ENCODE measurements at places on chromosomes 11 and 22.

- no peak for DNase-seq
Observed at GRCh38 chr22:29071261-29072045, 1.4 kb upstream of the KREMEN1 start.

DNA sequence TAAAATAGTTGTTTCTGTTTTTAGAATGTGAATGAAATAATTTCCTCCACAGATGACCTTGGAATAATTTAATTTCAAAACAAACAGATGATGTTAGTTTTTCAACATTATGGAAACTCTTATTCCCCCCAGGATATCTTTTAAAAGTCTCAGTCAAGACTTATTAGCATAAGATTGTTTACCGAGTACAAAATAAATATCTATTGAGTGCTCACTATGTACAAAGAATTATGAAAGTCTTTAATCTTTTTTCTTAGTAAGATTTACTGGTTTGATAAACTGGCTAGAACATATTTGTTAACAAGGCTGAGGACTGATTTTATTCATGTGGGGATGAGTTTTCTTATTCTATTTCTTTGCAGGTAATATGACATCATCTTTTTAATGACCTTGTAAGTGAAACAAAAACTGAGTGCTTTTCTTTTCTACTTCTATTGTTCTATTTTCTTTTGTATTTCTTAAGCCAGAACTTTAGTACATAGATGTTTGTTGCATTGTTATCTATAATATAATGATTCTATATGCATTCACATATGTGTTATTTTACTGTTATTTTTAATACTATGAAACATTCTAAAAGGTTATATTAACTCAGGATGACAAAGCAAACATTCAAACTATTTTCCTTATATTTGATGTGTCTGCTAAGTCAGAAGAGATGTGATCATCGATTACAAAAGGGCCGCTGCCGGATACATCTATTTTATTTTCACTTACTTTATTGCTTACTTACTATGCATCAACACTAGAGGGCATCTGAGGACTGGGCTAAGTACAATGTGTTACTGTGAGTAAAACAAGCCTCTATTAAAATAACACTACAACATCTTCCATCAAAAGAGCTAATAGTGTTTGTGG is 111.0 kb upstream of the ARHGAP42 start:
- no peak for DNase-seq

DNA sequence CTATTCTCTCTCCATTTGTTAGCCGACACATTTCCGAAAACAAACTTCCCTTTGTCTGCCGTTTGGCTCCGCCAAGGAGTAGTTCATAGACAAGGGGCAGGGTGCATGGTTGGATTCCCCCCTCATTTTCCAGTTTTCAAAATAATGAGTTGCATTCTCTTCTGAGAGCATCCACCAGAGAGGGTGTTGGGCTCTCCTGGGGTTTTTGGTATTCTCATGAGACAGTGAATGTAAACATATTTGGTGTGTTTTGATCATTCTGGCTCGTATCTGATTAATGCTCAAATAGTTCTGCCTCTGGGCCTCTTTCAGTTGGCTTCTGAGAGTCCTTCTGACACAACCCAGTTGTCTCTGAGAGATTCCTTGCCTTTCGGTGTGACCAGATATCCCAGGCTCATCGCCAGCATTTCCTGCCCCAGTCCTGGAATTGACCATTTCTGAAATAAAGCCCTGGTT is 21.7 kb downstream of the GRAMD4 start:
- DNase-seq, result no peak

GRCh38 chr22:50027639-50028537 is 15.3 kb upstream of the IL17REL start:
- DNase-seq, result peak; percentile 68

GRCh38 chr11:75603791-75604736 is 42.0 kb downstream of the SERPINH1 start:
- no peak for DNase-seq

GRCh38 chr11:95501761-95502266 is 270.8 kb upstream of the SESN3 start:
- no peak for DNase-seq

- no peak for DNase-seq
Observed at GRCh38 chr11:106471276-106471675, 393.8 kb downstream of the AASDHPPT start.

DNA sequence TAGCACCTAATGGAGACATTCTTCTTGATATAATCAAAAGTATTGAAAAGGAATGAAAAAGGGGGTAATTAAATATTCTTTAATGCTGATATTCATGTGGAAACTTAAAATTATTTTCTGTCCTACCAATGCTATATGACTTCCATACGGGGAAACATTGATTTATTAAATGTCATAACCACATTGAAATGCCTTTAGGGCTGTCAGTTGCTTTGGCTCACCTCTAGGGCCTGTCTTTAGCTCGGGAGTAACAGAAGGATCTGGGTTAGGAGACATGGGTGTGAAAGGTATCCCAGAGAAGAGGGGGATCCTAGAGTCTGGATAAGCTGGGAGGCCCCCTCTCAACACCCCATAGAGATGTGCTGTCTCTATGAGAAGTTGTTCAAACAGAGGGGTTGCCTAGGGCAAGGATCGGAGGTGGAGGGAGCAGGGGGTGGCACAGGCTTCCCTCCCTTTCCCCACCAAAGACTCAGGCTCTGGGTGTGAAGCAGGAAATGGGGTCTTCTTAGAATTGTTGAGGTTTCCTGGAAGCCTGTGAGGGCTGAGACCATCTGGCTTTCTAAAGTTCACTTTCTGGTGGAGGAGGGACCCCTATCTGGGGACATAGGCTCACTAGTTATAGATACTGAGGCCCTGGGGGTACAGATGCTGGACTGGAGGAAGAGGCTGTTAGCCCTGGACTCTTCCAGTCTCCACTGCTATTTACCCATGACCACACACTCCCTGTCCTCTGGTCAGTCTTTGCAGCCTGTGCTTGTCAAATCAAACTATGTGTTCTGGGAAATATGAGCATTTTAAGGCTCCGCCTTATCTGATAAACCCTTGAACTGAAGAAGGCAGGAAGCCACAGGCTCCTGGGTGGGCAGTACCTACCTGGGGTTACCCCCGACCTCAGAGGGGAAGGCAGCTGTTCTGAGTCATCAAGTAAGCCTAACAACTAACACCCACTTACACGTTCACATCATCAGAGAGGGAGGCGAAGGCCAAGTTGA is 55.8 kb upstream of the RRAS2 start:
- DNase-seq, result peak; percentile 76

- DNase-seq, result no peak
Observed at GRCh38 chr11:15006139-15006759, 34.1 kb upstream of the CALCA start.

- no peak for DNase-seq
Observed at GRCh38 chr11:116986521-116987105, 111.6 kb downstream of the SIK3 start.

GRCh38 chr11:88384004-88384668 is 46.6 kb upstream of the CTSC start:
- no peak for DNase-seq

- peak; percentile 39 for DNase-seq
Observed at GRCh38 chr11:11155962-11156815, 196.9 kb downstream of the CSNK2A3 start.

DNA sequence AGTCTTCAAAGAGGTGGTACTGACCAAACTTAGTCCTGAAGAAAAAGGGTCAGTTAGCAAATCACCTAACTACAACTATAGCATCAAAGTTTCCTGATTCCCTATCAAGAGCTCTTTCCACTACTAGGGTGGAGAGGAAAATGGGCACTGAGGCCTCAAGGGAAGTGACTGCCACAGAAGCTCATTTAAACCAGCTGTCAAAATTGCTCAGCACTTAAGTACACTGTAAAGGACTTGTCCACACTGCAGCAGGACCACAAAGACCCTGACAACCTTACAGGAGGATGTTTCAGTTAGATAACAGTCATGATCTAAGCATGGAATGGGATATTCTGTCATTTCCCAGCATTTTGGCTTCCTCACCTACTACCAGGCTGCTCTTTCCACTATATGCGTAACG is 33.0 kb downstream of the FAM168A start:
- DNase-seq, result no peak

DNA sequence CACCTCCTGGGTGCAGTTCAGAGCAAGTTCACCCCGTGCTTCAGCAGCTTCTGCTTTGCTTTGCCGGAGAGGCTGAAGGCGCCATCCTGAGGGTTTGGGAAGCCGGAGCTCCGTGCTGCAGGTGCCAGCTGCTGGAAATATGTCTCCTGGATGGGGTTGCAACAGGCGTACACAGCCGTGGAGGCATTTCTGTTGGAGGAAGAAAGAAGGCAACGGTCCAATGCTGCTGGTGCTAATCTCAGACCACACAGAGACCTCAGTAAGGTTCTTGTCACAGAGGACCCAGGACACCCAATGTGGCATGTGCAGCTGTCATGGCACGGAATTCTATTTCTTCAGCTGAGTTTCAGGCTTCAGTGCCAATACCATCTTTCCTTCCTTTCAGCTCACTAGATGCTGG is 24.2 kb downstream of the ASPHD2 start:
- DNase-seq, result no peak

- no peak for DNase-seq
Observed at GRCh38 chr11:16297332-16297731, 59.0 kb downstream of the SOX6 start.

DNA sequence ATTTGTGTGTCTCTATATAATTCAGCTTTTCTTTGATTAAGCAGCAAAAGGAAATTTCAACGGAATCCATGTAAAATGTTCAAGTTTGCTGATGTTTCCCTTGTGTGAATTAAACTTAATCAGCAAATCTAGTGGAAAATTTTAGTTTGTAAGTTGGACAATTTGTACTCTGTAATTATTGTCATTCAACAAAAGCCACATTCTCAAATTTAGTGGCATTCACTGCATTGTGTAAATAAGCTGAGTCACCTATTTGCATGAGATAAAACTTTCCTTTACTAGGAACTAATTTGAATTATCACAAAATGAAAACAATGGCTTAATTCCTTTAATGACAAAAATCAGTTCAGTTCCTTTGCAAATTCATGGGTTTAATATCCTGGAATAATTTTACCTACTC is 784.2 kb upstream of the CCDC179 start:
- no peak for DNase-seq

GRCh38 chr11:131467645-131468394 is 97.4 kb downstream of the NTM start:
- DNase-seq, result no peak

GRCh38 chr22:25160120-25160996 is 39.3 kb upstream of the CRYBB3 start:
- no peak for DNase-seq

Data from activated CD8-positive, alpha-beta memory T cell treated with anti-CD3 and anti-CD28 coated beads, Interleukin-2, amount 50 U/mL, for 4 hours (primary cell).